ENCODE measurements at places on chromosomes 11 and 22.

- DNase-seq = no peak
These were observed at the start of gene FOSL1 for GRCh38 chr11:65900125-65900898. FOSL1 (minus strand) TSS chr11:65900388; CDS start chr11:65900339, 49 bp downstream.

GRCh38 chr22:30832407-30832987 lies 136.1 kb downstream of the MORC2 start:
- no peak for DNase-seq

DNA sequence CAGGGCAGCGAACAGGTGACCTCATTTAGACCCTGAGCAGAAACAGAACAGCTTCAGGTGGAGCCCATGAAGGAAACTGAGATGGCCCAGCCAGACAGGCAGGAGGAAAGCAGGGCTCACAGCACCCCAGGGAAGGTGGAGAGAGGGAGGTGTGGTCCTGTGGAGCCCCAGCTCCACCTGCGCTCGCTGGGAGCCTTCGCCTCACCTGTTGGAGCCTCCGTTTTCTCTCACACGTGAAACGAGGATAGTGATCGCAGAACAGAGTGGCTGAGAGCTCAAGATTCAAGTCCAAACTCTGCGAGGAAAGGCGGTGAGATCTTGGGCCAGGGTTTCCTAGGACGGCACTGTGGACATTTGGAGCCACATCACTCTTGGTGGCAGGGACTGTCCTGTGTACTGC lies 8.6 kb upstream of the CERK start:
- DNase-seq = no peak

GRCh38 chr22:17893900-17894535 lies 119.7 kb upstream of the BID start:
- DNase-seq = no peak

DNA sequence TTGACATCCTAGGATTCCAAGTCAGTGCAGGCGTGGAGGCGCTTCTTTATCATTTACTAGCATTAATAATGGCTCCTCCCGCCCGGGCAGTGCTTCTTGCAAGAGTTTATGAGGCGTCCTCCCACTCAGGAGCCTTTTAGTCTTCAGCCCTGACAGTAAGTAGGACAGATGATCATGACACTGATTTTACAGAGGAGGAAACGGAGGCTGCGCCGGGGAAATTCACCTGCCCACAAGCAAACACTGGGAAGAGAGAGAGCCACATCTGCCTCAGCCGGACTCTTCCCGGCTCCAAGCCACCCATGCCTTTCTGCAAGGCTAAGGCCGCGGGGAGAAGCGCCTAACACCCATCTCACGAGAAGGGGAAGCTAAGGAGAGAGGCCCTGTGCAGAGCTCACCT lies 35.9 kb downstream of the KIAA0930 start:
- no peak for DNase-seq

Data from NCI-H187 (cell line).